ENCODE measurements at places on chromosomes 4 and X. TPM values are rescaled to one million over a fixed set of nuclear protein-coding genes. Genes with fewer than 3 reads are reported as not detected.

The CITED1 gene
- not detected for total RNA-seq

The HSFX3 gene
- total RNA-seq, result not detected

The CSAG1 gene
- not detected for total RNA-seq

The SEC24B gene
- total RNA-seq, result 41.8 TPM

GRCh38 chr4:105198541-105198940 lies 51.9 kb downstream of the TET2 start:
- DNase-seq, result no peak

DNA sequence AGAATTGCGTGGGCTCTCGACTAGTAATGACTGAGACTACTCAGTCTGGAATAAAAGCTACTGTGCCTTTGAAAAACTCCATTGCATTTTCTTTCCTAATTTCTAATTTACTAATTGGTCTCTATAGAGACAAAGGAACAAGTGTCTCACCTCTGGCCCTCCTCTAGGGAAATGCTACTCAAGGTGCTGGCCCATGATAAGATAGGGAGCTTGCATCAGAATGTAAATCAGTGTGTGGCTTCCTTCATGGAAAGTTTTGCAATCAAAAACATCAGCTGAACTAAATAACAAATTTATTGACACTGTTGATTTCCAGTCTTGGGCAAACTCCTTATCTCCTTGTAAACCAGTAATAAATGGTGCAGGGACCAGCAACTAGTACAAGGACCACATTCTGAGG lies 81.8 kb downstream of the SRPX start:
- DNase-seq, result no peak

DNA sequence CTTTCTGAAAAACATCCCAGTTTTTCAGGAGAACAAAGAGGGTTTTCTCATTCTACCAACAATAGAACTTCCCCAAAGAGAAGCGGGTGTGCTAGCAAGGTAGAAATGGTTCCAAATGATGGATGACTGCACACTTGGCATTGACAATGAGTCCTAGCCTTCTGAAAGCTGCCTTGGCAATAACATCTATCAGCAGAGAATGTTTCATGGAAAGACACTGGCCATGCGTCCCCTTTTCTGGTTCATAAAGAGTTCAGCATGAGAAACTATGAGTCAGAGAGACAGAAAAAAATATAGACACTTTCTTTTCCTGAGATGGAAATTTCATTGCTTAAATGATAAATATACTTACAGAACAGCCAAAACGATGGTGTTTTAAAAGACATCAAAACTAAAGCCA lies 236.9 kb upstream of the PRKX start:
- no peak for DNase-seq

GRCh38 chr4:86595426-86595805 lies 1.3 kb downstream of the PTPN13 start:
- no peak for DNase-seq

- DNase-seq, result no peak
These were observed 30.9 kb downstream of the GATB start for GRCh38 chr4:151729731-151730559.

DNA sequence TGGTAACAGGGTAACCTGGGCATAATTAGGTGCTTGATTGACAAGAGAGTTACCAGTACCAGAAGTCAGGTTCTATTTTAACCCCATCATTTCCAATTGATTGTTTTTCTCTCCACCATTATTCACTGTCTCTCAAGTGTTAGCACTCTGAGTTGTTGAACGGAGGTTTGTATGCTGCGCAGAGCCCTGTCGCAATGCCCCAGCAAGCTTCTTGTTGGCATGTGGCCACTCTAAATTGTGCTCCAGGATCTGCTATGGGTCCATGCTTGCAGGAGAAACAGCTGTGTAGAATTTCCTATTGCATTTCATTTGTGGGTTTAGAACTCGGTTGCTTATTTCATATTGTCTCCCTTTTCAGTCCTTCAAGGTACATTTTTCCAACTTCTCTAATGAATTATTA lies 98.2 kb downstream of the KLHL8 start:
- peak; percentile 80 for DNase-seq

DNA sequence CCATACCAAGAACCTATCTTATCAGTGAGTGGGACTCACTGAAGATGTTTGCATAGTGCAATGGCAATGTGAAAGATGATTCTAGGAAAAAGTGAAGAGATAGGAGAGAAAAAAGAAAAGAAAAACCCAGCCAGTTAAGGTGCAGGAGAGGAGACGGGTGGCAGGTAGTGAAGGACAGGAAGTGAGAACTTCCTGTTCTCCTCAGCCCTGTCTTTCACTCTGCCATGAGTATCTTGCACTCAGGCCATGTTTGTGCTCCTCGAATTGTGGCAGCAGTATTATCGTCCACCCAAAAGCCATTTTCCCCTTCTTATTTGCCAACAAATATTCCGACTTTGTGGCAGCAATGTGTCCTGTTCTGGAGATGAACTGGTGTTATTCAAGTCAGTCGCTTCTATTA lies 8.6 kb upstream of the ENPEP start:
- no peak for DNase-seq

Data from sigmoid colon (tissue), 7 donors.